NCI-H1930 (cell line): ENCODE measurements at places on chromosomes 5 and 9.

DNA sequence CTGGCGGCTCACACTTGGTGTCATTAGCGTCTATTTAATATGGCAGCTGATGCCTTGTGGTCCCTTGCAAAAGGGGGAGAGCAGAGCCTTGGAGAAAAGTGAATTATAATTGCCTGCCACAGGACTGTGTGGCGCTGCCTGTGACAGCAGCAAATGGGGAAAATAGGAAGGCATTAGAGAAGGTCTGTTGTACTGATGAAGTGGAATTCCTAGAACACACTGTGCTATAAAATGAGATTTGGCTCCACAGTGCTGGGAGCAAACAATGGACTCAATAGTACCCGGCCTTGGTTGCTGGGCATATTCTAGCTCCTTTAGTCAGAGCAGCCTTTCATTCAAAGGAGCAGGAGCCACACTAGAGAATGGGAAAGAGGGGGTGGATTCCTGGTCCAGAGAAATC, 21.3 kb downstream of the SEMA6A start:
- DNase-seq: no peak

DNA sequence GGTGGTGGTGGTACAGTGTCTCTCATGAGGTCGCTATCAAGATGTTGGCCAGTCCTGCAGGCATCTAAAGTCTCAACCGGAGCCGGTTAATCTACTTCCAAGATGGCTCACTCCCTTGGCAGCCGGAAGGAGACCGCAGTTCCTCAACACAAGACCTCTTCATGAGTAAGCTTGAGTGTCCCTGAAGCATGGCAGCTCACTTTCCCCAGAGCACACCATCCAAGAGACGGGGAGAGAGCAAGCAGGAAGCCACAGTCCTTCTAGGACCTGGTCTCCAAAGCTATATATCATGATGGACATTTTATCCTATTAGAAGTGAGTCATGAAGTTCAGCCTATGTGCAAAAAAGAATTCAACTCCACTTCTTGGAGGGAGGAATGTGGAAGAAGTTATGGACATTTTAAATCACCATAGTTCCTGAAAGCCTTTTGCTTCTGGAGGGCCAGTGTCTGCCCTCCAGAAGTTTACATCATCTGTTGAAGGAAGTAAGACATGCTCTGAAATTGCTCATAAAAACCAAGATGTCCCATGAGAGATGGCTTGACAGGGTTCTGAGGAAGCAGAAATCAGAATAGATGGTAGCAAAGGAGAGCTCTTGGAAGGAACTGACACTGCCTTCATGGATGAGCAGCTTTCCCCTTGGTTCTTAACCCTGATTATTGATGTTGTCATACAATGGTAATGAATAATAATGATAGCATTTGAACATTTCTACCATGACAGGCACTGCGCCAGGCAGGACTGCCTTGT, 21.3 kb downstream of the GALNT10 start:
- no peak for DNase-seq

DNA sequence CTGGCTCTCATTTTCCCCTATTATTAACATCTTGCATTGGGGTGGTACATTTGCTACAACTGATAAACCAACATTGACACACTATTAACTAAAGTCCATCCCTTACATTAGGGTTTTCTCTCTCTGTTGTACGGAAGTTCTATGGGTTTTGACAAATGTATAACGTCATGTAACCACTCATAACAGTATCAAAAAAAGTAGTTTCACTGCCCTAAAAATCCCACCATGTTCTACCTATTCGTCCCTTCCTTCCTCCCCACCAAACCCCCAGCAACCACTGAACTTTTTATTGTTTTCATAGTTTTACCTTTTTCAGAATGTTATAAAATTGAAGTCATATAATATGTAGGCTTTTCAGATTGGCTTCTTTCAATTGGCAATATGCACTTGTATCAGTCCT, 40.1 kb downstream of the MLLT3 start:
- no peak for DNase-seq

- no peak for DNase-seq
These were observed 31.5 kb downstream of the NDUFS6 start for GRCh38 chr5:1832511-1833250.

DNA sequence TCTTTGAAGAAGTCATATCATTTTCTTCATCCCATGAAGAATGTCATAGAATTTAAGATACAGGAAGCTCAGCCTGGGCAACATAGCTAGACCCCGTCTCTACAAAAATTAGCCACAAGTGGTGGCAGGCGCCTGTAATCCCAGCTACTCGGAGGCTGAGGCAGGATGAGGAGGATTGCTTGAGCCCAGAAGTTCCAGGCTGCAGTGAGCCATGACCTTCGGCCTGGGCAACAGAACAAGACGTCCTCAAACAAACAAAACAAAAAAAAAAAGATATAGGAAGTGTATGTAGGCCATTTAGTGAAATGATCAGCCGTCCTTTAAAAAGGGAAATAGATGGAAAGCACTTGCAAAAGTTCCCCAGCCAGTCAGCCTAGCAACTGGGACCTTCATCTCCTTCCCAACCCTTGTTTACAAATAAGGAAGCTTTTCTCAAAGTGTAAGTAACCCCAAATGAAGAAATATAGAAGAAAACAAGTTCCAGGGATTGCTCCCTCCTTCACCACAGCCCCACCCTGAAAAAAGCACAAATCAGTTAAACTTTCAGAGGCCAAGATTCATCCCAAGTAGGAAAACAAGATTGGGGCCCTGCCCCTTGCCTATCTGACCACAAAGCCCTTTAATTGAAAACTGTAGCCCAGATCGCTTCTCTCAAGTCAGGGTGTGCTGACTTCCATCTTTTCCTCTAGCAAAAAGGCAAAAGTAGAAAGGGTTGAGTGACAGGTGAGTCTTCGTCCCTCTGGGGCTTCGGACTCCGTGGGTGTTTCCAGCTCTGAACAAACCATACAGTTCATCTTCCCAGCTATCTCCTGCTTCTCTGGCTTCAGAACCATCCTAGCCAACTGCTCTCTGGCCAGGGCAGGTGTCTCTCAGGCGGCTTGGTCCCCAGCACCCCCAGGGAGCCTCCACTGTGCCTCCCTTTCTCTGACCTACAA, 1.2 kb downstream of the SLC31A2 start:
- DNase-seq: no peak

- no peak for DNase-seq
These were observed 49.1 kb downstream of the ERAP1 start for GRCh38 chr5:96758621-96759020.

DNA sequence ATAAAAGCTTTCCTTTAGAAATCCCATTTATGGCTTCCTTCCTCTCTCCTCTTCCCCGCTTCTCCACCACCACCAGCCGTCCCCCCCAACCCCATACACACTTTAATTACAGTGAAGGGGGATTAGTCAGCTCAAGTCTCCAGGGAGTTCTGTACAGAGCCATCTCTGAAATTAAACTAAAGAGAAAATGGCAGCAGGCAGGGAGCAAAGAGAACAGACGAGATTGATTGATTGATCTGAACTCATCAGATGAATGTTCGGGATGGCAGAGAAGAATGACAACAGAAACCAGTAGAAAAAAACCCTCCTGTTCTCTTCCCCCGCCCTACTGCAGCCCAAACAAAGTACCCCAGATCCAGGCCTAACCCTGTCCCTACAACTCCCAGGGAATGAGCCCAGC, 241.7 kb upstream of the PANK3 start:
- DNase-seq: no peak

DNA sequence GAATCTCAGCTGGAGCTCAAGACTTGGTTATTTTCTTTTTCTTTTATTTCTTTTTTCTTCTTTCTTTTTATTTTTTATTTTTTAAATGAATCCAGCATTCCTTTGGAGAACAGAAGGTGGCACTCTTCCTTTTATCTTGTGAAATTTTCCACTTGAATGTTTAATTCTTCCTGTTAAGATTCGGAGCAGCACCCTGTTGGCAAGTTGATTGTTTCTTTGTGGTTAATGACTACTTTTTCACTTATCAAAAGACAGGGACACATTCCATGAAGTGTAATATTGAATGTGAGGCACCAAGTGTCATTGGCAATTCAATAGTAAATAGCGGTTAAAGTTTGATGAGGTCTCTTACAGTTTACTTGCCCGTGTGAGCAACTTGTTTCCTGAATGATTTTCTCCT, 240.5 kb upstream of the CHD1 start:
- DNase-seq: no peak

DNA sequence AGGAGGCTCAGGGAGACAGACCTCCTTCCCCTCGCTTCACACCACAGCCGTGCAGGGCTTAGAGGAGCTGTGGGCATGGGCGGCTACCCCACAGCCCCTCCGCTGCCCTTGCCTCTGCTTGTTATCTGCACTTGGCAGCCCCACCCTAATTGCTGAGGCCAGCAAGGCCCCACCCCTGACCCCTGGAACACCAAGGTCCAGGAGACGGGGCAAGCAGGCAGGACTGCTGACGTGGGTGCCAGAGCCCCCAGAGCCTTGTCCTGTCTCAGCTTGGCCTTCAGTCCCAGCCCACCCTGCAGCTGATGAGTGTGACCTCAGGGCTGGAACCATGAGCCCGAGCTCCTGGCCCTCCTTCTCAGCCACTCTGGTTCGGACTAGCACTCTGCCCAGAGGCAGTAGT, 29.1 kb upstream of the NEURL1B start:
- no peak for DNase-seq

DNA sequence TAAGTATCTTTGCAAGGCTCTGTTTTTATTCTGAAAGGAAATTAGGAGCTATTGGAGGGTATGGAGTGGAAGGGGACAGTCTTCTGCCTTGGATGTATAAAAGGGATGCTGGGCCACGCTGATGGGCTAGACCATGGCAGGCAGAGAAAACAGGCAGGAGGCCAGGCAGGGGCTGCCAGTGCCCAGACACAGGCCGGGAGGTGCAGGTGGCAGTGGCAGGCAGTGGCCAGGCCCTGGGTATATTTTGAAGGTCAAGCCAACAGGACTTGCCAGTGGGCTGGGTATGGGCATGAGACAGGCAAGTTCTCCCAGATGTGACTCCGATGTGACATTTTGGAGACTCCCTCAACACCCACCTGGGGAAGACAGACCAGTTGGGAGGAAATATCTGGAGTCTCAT, 131.9 kb downstream of the KCNIP1 start:
- DNase-seq: no peak

DNA sequence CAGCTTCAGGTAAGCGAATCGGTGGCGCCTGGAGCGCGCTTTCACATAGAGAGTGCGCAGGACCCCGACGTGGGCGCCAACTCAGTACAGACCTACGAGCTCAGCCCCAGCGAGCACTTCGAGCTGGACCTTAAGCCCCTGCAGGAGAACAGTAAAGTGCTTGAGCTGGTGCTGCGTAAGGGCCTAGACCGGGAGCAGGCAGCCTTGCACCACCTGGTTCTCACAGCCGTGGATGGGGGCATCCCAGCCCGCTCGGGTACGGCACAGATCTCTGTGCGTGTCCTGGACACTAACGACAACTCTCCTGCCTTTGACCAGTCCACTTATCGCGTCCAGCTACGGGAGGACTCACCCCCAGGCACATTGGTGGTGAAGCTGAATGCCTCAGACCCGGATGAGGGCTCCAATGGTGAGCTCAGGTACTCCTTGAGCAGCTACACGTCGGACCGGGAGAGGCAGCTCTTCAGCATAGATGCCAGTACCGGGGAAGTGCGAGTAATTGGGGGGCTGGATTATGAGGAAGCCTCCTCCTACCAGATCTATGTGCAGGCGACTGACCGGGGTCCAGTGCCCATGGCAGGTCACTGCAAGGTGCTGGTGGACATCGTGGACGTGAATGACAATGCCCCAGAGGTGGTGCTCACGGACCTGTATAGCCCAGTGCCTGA, 1.1 kb downstream of the PCDHAC2 start:
- no peak for DNase-seq

DNA sequence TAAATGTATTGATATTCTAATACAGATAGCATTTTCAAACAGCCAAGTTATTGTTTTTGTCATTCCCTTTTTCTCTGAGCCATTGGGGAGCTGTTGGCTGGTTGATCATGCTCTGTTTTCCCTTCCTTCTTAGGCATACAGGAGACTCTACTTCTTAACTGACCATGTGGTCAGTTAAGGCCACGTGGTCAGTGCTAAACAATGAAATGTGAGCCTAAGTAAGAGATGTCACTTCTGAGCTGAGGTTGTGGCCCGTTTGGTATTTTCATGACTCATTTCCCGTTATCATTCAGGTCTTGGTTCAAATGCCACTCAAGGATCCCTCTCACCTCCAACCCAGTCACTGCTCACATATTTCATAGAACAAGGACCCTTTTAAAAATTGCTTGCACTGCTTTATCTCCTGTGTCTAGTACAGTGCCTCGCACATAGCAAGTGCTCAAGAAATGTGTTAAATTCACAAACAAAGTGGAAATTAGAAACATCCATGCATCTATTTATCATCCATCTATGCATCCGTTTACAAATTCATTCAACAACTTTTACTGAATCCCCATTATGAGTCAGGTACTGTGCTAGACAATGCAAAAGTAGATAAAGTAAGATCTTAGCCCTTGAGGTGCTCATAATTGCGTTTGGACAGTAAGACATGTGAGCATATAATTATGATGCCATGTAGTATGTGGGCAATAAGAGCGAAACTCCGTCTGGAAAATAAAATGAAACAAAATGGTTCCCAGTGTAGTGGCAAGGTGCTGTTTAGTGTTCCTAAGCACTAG, 50.7 kb downstream of the ARRDC3 start:
- no peak for DNase-seq

DNA sequence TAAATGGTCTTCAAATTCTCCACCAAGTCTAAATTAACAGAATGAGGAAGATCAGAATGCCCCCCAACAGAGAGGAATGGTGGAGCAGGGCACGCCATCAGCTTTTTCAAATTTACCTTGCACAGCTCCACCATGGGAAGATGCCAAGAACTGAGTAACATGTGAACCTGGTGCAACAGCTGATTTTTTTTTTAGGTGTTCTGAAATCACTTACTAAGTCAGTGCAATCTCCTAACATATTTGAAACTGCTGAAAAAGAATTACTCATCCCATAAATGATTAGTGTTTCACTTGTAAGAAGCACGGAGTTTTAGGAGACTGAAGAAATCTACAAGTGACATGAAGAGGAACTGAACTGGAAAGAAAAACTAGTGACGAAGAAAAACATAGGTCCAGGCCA, 5.1 kb downstream of the TMEM245 start:
- no peak for DNase-seq

DNA sequence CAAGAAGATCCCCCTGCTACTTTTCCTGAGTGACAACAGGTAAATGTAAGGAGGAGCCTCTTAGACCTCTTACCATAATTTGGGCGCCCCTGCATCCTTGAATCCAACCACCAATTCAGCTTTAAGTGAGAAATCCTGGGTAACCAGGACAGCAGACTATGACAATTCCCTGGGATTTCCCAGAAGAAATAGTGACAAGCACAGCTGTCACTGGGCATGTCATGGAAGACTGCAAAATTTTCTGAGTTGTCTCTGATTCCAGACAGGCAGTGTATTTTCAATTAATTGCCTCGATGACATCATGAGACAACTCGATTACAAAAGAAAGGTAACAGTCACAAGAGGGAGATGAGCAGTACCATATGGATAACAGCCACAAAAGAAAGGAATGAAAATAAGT, 256.9 kb downstream of the BNC2 start:
- DNase-seq: no peak

DNA sequence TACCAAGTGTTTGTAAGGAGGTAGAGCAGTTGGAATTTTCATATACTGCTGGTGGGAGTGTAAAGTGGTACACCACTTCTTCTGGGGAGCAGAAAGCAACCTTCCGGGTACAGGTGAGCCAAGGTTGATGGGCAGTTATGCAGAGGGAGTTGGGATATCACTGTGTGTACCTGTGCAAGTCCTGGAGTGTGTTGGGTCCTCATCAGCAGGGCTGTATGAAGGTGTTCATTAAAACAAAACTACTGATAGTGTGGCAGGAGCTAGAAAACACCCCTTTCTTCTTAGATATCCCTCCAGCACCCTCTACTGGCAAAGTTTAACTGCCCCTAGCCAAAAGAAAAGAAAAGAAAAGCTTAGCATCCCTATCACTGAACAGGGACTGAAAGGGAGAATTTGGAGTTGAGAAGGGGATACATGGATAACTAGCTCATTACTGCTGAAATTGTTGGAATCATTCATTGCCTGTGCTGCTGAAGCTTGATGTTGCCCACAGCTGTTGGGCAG, 10.7 kb downstream of the MARCHF6 start:
- DNase-seq: no peak
